ENCODE measurements at places on chromosomes 5 and 9.

DNA sequence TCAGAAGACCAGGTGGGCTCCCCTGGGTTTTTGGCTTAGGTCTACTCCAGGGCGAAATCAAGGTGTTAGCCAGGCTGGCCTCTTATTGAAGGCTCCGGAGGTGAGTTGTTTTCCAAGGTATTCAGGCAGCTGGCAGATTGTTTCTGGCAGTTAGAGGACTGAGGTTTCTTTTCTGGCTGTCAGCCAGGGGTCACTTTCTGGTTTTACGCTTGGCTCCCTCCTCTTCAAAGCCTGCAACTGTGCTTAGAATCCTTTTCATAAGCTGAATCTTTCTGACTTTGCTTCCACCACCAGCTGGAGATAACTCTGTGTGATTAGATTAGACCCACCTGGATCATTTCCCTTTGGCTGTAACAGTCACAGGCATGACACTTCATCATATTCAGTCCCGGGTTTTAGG lies 24.6 kb downstream of the RFK start:
- DNase-seq: no peak

- DNase-seq: no peak
Observed at GRCh38 chr9:98037357-98037756, 19.2 kb upstream of the NANS start.

DNA sequence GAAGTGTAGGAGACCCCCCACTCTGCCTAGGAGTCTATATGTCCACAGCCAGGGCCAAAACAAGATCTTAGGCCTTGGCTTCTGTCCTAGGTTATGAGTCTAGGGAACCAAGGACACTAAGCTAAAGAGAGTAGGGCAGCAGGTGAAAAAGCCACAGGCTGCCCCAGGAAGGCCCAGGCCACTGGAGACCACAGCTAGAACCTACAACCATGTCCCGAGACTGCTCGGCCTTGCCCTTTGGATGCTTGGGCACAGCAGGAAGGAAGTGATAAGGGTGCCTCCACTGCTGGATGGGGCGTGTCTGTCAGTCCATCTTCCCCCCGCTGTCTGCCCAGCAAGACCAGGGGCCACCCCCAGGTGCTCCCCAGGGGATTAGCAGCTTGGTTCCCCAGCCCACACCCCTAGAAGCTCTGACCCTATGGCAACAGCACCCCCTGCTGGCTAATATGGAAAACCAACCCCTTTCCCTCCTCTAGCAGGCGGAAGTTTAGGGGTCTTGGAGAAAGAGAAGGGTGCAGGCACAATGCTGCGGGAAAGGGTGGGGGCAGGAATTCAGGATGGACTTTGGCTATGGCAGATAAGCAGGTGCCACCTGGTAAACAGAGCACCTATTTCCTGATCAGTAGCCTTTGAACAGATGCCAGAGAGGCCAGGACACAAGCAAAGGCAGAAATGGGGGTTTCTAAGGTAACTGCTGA lies 10.5 kb upstream of the IRF1 start:
- peak; percentile 72 for DNase-seq

DNA sequence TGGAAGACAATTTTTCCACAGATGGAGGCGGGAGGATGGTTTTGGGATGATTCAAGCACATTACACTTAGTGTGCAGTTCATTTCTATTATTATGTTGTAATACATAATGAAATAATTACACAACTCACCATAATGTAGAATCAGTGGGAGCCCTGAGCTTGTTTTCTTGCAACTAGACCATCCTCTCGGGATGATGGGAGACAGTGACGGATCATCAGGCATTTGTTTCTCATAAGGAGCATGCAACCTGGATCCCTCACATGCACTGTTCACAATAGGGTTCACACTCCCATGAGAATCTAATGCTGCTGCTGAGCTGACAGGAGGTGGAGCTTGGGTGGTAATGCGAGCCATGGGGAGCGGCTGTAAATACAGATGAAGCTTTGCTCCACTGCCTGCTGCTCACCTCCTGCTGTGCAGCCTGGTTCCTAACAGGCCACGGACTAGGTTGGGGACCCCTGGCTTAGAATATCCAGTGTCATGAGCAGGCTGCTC lies 1.6 kb downstream of the STKLD1 start:
- DNase-seq: no peak

- DNase-seq: no peak
Observed at GRCh38 chr5:130995851-130996250, 169.2 kb downstream of the HINT1 start.

GRCh38 chr5:125928663-125929062 lies 494.5 kb upstream of the GRAMD2B start:
- no peak for DNase-seq

DNA sequence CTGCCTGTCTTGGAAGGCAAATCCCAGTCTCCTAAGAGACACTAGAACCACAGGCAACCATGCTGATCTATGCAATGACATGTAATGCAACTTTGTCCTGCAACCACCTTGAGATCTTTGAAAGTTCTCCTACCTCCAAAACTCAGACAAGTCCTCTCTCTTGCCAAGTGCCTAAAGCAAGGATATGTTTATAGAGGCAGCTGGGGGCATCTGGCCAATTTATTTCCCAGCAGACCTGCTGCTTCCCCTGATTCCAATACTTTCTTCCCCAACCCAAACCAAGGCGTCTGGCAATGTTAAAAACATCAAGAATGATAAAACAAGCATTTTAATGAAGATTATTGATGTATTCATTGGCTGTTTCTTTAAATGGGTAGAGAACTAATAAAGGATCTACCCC lies 138.4 kb downstream of the DOCK8 start:
- no peak for DNase-seq

DNA sequence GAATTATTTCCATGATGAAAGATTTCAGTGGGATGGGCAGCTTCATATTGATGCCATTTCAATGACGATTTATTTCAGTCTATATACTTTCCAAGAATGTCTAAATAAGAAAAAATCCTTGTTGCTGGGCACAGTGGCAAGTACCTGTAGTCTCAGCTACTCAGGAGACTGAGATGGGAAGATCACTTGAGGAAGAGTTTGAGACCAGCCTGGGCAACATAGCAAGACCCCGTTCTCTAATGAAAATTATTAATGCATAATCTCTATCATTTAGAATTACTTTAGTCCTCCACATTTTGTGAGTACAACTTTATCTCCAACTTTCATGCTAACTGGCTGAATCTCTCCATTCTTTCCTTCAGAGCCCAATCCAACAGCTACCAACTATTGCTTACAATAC lies 52.5 kb downstream of the PTBP3 start:
- DNase-seq: no peak

- DNase-seq: no peak
Observed at GRCh38 chr5:33321026-33321425, 119.7 kb upstream of the TARS1 start.

GRCh38 chr9:73441890-73442818 lies 290.5 kb downstream of the ANXA1 start:
- no peak for DNase-seq

DNA sequence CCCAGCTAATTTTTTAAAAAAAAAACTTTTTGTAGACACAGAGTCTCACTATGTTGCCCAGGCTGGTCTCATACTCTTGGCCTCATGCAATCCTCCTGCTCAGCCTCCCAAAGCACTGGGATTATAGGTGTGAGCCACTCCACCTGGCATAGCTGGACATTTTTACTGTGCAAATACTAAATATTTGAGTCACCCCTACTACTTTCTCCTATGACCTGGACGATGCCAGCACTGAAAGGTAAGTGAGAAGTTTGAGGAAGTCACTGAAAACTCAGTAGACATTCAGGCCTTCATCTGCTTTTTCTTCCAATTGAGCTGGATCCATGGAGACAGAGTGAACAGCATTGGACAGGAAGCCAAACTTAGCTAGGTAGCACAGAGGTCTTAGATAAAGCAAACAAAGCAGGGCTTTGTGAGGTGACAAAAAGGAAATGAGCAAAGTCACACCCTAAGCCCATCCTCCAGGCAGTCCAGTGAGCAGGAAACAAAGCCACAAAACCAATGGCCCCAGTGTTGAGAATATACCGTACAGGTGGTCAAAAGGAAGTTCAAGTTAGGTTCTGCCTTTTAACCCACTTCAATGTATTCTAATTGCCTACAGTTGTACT lies 192.6 kb upstream of the RASA1 start:
- DNase-seq: no peak

GRCh38 chr9:77807846-77808750 lies 160.0 kb upstream of the GNA14 start:
- DNase-seq: no peak

DNA sequence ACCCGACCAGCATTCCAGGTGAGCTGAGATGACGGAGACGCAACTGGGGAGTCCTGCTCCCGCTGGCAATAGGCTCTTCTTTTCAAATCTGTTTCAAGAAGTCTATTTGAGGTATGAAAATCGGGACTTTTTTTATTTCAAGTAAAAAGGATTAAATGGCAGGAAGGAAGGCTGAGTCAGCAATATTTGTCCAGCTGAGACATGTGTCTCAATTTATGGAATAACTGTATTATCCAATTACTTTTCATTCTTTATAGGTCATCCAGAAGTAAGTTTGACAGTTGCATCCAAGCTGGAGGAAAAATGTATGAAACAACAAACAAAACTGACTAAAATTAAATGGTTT lies 221.1 kb downstream of the NR2F1-AS1 start:
- no peak for DNase-seq

DNA sequence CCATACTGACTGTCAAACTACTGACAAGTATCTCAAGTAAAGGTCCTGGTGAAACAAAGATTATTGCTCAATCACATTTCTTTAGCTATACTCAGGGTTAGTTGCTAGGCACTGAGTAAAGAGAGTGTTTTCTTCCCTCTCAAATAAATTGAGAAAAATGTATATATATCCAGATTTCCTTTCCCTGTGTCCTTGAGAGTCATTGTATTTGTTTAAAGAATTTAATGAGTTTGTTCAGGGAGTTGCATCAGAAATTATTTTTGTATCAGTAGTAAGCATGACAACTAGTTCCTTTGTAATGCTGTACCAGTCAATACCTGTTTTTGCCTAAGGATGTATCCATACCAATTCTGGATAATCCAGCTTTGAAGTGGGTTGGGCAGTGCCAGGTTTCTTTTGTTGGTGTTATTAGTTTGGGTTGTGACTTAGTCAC lies 3.2 kb upstream of the ANKHD1 start:
- DNase-seq: no peak

DNA sequence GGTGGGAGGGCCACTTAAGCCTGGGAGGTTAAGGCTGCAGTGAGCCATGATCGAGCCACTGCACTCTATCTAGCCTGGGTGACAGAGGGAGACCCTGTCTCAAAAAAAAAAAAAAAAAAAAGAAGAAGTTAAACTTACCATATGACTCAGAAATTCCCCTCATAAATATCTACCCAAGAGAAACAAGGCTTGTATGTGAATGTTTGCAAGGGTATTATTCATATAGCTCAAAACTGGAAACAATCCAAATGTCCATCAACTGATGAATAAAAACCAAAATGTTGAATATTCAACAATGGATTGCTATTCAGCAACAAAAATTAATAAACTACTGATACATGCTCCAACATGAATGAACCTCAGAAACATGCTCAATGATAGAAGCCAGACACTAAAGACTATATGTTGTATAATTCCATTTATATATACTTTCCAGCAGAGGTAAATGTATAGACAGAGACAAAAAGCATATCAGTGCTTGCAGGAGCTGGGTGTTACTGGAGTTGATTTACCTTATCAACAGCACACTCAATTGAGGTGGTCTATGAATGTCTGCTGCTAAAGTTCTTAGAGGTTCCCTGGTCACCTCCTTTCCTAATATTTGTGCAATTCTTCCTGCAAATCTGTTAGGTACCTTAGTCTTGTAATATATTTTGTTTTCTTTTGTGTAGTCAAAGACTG lies 5.3 kb upstream of the SREK1 start:
- no peak for DNase-seq

DNA sequence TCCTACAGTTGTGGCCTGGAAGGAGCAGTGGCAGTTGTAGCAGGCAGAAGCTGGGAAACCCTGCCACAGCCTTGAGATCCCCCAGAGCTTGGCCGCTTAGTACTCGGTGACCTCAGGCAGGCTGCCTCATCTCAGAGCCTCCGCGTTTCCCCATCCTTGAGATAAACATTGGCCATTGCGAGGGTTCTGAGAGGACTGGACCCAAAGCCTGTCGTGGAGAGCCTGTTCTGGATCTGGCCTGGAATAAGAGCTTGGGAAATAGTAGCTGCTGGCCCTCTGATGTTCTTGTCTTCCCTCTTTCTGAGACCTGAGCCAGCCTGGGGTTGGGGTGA lies 1.3 kb downstream of the MIGA2 start:
- DNase-seq: no peak

DNA sequence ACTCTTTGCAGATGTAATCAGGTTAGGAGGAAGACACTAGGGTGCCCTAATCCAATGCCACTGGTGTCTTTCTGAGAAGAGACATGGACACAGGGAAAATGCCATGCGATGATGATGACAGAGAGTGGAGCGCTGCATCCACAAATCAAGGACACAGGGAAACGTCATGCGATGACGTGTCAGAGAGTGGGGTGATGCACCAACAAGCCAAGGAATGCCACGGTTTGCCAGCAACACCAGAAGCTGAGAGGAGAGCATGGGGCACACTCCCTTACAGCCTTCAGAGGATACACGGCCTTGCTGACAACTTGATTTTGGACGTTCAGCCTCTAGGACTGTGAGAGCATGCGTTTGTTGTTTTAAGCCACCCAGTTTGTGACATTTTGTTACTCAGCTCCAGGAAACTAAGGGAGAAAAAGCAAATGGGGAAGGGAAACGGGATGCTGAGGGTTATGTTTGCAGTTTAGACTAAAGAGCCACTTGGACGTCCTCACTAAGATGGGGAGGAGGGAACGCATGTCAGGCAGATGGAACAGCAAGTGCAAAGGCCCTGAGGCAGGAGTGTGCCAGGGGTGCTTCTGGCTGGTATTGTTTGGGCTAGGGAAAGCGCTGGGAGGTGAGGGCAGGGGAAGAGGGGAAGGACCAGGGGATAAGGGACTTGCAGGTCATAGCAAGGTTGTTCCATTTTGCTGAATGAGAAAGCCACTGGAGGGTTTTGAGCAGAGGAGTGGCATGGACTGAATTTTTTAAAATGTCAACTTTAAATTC lies 2.5 kb upstream of the TENT4A start:
- no peak for DNase-seq

- DNase-seq: peak; percentile 47
Observed at GRCh38 chr5:142748568-142749249, 21.5 kb upstream of the ARHGAP26 start.

DNA sequence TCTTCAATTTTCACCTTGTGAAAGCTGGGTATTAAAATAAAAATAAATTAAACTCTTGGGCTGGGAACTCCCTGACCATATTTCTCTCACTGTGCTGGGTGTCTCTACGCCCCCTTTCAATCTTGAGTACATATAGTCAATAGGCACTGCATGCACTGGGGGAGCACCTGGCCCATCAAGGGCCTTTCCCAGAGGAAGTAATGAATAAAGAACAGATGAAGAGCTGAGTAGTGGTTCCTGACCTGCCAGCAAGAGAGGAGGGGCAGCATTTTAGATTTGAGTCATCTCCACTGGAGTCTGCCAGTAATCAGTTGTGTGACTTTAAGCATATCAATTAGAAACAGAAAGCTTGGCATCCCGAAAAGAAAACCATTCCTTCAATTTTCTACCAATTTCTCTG lies 6.2 kb downstream of the MAPKAP1 start:
- no peak for DNase-seq

Data from activated CD4-positive, alpha-beta T cell treated with anti-CD3 and anti-CD28 coated beads, Interleukin-2, amount 50 U/mL, for 1 hour (primary cell).